ENCODE measurements at places on chromosomes 5 and 9.

DNA sequence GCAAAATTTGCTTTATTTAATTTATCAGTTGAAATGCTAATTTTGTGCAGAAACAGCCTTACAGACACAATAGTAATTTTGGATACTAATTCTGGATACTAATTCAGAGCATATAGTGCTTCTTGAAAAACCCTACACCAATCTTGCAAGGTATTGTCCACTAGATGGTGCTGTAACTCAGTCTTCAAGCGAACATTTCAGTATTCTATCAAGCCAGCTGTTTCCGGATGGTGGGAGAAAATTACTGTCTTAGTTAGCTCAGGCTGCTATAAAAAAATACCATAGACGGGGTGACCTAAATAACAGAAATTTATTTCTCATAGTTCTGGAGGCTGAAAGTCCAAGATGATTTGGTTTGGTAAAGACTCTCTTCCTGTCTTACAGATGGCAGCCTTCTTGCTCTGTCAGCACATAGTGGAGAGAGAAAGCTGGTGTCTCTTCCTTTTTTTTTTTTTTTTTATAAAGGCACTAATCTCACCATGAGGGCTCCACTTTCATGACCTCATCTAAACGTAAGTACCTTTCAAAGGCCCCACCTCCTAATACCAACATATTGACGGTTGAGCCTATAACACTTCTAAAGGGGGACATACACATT, 1306.5 kb upstream of the CDH9 start:
- no peak for DNase-seq

GRCh38 chr5:171562822-171563221, 143.4 kb downstream of the FGF18 start:
- DNase-seq = no peak

DNA sequence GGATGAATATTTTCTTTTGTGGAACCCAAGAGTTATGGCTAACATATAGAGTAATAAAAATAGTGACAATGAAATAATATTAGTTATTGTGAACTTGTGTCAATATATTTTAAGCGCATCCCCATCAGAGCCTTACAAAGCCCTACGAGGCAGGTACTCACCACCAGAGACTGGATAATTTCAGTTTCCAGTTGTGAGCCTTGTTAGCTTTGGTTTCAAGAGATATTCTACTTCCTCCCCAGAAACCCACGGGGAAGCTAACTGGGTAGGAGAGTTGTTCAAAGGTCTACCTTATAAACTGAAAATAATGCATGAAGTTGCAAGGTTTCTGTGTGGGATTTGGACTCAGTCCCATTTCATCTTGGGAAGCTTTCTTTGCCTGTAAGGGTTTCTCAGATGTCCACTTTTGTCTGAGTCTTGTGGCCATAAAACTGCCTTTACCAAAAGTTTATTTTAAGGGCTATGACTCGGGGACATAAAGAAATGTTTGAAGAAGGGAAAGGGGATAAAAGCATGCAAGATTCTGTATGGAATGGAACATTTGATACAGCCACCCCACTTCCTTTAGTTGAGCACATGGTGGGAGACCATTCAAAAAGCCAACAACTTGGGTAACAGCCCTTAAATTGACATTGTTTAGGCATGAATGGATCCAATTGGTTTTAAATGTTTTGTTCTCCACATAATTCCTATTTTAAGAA, 57.4 kb upstream of the ANKRD55 start:
- no peak for DNase-seq

- no peak for DNase-seq
Observed at GRCh38 chr5:37029436-37029835, 152.9 kb downstream of the NIPBL start.

GRCh38 chr9:91422758-91423711, 597 bp downstream of the NFIL3 start:
- DNase-seq = peak; percentile 79

GRCh38 chr5:68771221-68771620, 322.6 kb upstream of the SLC30A5 start:
- DNase-seq = no peak

- no peak for DNase-seq
Observed at GRCh38 chr9:121711797-121712196, 60.4 kb downstream of the DAB2IP start.

DNA sequence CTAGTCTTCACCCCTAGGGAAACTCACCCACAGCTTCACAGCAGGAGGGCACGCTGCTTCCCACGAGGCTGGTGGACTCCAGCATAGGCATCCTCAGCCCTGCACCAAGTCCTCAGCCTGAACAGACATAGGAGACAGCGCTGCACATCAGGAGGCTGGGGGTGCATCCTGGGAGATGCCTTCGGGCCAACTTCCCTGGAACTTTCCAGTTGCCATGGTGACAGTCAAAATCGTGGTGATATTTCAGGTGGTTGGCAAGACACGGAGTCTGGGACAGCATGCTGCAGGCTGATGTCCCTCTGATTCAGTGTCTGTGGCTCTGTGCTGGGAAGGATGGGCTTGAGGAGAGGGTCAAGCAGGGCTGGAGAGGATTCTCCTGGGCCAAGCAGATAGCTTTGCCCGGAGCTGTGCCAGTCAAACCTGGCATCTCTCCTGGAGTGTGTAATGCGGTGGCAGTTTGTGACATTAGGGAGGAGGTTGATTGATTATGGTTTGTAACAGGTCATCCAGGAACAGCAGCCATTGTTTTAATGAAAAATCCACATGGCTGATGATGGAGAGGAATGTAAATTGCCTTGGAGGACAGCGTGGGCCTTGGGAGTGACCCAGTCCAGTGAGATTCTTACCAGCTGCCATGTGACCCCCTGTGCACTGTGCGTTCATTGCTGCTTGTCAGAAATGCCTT, 35.6 kb upstream of the SEMA4D start:
- DNase-seq = no peak

DNA sequence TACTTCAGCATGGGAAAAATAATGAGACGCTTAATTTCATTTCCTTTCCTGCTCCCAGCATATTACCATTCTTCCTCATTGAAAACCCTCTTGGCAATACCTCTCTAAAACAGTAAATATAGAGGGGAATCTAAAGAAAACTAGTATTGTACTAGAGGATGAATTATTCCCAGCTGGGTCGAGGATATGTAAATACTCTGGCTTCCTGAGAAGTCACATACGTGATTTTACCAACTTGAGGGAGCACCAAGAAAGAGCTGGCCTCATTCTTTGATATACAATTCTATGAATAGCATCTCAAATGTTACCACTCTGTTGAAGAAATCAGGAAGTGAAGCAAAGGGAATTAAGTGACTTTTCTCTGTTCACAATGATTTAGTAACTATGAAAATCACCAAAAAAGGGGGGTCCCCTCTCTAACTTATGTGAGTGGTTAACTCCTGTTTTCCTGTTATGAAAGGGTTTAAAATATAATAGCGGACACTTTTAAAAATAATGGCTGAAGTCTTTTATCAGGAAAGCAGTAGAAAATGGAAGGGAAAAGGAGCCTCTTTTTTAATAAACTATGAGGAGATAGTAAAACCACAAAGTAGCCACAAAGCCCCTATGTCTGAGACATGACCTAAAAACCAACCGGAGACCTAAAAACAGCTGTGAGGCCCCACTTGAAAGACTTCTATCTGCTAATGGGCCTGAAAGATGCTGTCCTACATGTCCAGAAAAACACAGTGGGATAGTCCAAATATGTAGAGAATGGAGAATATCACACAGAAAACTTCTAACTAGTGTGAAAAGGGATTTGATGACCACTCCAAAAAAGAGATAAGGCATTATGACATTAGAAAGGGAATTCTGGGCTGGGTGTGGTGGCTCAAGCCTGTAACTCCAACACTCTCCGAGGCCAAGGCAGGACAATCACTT, 42.6 kb downstream of the LPAR1 start:
- no peak for DNase-seq

GRCh38 chr9:95336281-95336680, 18.8 kb upstream of the FANCC start:
- no peak for DNase-seq

DNA sequence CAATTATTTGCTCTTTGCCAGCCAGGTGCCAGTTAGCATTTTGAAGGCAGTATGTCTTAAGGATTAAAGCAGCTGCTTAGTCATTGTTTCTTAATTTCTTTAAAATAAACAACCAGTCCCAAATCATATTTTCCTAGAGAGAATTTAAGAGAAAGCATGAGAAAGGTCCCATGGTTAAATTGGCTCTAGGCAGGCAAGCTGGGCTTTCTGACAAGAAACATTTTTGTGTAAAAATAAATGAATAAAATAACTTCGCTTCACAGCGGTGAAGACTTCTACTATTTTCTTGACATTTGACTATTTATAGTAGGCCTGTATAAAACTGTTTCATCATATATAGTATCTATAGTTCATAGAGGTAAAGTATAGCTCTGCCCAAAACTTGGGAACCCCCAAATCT, 617.7 kb upstream of the C9orf72 start:
- DNase-seq = no peak

GRCh38 chr9:17068671-17069070, 66.2 kb upstream of the CNTLN start:
- no peak for DNase-seq

DNA sequence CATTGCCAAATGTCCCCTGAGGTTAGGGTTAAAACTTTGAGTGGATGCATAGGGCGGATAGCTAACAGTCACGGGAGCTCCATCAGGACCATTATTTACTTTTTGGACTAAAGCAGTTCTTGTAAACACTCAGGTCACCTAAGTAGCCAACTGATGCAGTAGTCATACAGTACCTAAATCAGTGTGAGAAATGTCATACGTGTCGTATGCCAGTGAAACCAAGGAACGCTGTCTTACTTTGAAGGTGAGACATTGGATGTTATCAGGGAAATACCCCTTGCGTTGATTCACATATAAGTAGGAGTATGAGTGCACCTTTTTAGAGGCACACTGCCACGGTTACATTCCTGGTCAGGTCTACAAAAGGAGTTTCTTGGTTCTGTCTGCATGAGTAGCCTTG, 101.9 kb downstream of the LNPEP start:
- DNase-seq = no peak

DNA sequence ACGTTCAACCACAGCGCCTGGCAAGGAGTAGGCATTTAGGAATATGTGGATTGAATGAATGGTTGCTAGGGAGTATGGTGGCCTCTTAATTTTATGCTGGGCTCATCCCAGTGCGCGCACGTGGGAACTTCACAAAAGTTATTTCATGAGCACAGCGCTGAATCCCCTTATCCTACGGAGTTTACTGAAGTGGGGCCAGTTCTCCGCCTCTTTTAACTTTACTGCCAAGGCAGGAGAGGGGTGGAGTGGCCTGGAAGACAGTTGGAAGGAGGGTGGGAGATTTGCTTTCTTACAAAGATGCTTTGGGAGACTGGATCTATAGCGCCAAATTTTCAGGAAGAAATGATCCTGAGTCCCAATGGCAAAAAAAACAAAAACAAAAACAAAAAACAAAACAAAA, 326.5 kb downstream of the SH3GL2 start:
- no peak for DNase-seq

DNA sequence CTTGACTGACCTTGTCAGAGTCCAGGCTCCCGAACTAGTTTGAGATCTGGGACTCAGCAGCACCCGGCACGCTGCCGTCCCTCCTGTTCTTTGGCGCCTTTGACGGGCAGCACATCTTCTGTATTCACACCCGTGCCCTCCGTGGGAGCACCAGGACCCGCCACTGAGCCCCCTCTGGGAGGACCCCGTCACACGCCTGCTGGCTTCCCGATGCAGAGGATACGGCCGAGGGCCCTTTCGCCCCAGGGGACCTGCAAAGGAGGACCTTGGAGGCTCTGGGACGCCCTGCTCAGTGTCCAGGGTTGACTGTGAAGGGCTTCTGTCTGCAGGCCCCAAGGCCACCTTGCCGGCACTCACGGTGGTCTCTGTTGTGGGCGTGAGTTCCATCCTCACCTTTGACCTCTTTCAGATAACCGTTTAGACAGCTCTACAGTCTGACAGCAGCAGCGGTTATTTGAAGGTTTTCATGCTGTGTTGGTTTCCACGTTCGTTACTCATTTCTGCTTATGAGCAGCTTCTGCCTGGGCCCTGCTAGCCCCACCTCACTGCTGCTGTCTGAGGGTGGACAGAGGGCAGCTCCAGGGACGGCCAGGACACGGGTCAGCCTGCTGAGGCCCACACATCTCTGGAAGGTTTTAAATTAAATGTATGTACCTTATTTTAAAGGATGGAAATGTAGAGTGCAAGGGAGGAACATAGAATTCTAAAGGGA, 12.6 kb upstream of the EXOC3 start:
- no peak for DNase-seq

- DNase-seq = no peak
Observed at GRCh38 chr5:175868996-175869638, 2.3 kb upstream of the CPLX2 start.

DNA sequence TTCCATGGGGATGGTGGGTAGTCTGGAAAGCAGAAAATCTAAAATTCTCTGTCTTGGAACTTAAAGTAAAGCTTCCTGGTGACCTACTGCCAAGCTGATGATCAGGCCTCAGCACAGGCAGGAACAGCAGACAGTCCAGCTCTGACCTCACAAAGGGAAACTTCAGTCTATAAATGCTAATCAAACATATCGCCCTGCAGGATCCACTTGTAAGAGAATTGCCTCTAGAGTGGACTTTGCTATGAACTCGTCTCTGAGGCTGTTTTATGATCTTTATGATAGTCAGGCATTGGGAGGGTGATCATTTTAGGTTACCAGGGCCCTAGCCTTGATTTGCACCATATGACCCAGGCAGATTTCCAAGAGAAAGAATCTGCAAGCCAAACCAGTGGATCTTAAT, 67.6 kb upstream of the SELENOP start:
- no peak for DNase-seq

DNA sequence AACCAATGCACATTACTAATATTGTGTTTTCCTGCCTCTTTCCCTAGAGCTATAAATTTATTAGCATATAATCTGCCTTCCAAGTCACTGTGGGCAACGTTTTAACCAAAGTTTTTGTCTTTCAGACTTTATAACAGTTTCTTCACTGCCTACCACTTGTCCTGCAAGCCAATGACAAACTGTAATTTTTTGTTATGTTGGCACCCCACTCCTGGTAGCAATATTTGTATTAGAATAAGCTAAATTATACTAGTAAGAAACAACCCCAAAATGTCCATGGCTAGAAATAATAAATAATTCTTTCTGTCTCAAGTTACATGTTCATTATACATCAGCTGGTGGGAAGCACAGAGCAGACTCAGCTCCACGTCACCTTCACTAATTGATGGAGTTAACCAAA, 51.7 kb downstream of the ATPSCKMT start:
- no peak for DNase-seq

- DNase-seq = no peak
Observed at GRCh38 chr9:118303216-118303615, 599.0 kb downstream of the TLR4 start.

- DNase-seq = no peak
Observed at GRCh38 chr9:94631599-94631998, 7.7 kb downstream of the FBP1 start.

- no peak for DNase-seq
Observed at GRCh38 chr9:14302405-14302804, 11.5 kb downstream of the NFIB start.

DNA sequence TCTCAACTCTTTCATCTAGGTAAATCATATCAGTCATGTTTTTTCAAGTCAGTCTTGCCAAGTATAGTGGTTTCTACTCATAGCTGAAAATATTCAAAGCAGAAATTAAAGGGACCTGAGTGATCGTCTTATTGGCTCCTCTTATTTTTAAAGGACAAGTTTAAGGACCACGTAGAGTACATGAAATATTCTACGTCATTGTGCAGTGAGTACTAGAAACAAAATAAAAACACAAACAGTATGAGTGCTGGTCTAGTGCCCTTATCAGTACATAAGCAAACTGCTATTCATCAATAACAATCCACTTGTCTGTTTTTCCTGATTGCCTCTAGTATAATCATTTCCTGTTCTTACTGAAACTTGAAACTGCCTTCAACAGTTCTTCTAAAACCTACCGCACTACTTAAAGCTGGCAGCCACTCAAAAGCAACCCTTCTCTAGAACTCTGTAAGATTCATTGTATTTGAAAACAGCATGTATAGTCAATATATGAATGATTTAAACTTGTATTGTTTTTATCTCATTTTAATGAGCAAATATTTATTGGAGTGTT, 853.7 kb downstream of the TAF11L14 start:
- DNase-seq = no peak

Data from activated naive CD8-positive, alpha-beta T cell treated with anti-CD3 and anti-CD28 coated beads, Interleukin-2, amount 10 ng/mL, durations not matched to agents 7 days and 5 days (primary cell).